ENCODE measurements at places on chromosomes 7 and 10. TPM values are rescaled to one million over a fixed set of nuclear protein-coding genes. Genes with fewer than 3 reads are reported as not detected.

Gene RGR
- not detected for total RNA-seq

Gene VSTM2A
- not detected for total RNA-seq

Gene LGI1
- not detected for total RNA-seq

Gene ZNF22
- total RNA-seq, result 15.1 TPM

Gene PLAU
- 13.0 TPM for total RNA-seq

Gene PON2
- total RNA-seq, result 97.1 TPM

Gene CUZD1
- 2.7 TPM for total RNA-seq

Gene ABCB4
- total RNA-seq, result 1.6 TPM

Gene MYO1G
- 4.5 TPM for total RNA-seq

Gene TMEM178B
- total RNA-seq, result 1.6 TPM

Gene GBX1
- not detected for total RNA-seq

Gene LBX1
- not detected for total RNA-seq

Gene ELFN1
- 2.1 TPM for total RNA-seq

Gene EPHB6
- 299 TPM for total RNA-seq

Gene LMOD2
- total RNA-seq, result not detected

Gene GIMAP5
- total RNA-seq, result 9.3 TPM

Gene GDF2
- not detected for total RNA-seq

Gene GPR158
- total RNA-seq, result 0.18 TPM

Gene KAT6B
- 47.6 TPM for total RNA-seq

DNA sequence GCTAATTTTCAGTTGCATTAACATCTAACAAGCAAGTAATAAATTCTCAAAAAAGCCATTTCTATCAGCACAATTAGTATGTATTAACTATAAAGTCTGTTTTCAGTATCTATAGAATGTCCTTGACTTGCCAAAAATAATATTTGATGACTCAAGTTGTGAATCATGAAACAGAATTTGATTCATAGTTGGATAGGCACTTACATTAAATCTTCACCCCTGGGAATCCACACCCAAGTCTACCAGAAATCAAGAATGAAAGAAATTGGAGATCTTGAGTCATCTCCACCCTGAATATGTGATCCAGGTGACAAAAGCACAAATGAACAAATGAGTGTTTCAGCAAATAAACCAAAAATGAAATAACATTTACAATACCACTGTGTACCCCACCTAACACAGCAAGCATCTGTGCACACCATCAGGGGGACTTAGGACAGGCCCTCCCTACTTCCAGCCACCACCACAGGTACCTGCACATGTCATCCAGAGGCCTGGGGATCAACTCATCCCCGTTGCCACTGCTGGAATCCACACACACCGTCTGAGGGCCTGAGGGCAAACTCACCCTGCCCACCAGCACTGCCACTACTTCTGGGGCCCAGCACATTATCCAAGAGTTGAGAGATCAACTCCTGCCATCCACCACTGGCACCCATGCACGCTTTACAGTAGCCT lies 160.1 kb downstream of the MTERF1 start:
- no peak for DNase-seq

- DNase-seq, result no peak
These were observed 746.9 kb downstream of the SORCS3 start for GRCh38 chr10:105387971-105388370.

- DNase-seq, result no peak
These were observed 23.8 kb downstream of the ELN start for GRCh38 chr7:74051629-74052410.

DNA sequence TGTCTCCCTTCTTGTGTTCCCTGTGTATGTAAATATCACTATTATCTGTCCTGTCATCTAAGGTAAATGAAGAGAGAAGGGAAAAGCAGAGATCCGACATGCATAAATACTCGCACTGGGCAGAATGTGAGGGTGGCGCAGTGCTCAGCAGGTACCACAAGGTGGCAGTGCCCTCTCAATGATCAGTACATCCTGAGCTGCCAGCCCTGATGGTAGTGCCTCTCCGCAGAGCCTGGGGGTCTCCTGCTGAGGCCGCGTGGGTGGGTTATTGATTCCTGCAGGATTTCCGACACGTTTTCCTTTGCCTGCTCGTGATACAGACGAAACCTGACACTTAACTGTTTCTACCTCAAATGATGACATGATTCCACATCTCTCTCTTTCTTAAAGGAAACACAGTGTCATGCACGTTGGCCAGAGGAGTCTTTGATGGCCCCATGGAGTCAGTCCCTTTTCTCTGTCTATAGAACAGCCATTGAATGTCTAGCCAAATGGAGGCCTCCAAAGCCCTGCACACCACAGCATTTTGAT lies 19.8 kb downstream of the RGR start:
- no peak for DNase-seq

DNA sequence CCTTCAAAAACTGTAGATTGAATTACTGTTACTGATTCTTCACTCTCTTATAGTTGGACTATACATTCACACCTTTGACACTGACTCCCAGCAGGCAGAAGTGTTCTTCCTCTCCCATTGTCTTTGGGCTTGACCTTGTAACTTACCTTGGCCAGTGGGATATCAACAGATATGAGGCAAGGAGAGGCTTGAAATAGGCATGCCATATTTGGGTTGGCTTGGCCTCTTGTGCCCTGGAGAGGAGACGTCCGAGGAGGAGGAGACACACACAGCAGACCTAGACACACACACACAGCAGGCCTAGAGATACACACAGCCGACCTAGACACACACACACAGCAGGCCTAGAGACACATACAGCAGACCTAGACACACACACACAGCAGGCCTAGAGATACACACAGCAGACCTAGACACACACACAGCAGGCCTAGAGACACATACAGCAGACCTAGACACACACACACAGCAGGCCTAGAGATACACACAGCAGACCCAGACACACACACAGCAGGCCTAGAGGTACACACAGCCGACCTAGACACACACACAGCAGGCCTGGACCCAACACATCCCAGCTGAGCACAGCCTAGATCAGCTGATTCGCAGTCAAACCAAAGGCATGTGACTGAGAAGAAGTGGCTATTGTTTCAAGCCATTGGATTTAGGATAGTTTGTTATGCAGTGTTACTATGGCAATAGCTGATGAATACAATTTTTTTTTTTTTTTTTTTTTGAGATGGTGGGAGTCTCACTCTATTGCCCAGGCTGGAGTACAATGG lies 12.5 kb upstream of the GNA12 start:
- DNase-seq, result no peak

- DNase-seq, result no peak
These were observed 181.0 kb downstream of the COBL start for GRCh38 chr7:51135576-51135975.

- no peak for DNase-seq
These were observed 185.8 kb downstream of the PTEN start for GRCh38 chr10:88049204-88049603.

- no peak for DNase-seq
These were observed 171.4 kb downstream of the SFMBT2 start for GRCh38 chr10:7239312-7239985.

DNA sequence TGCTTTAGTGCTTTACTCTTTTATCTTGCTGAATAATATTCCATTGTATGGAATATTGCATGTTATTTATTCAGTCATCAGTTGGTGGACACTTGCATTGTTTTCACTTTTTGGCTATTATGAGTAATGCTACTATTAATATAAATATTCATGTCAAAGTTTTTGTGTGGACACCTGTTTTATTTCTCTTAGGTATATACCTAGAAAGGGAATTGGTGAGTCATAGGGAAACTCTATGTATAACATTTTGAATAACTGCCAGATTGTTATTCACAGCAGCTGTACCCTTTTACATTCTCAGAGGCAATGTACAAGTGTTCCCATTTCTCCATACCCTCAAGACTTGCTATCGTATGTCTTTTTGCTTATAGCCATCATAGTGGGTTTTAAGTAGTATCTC lies 268.7 kb downstream of the SEMA3A start:
- DNase-seq, result no peak

DNA sequence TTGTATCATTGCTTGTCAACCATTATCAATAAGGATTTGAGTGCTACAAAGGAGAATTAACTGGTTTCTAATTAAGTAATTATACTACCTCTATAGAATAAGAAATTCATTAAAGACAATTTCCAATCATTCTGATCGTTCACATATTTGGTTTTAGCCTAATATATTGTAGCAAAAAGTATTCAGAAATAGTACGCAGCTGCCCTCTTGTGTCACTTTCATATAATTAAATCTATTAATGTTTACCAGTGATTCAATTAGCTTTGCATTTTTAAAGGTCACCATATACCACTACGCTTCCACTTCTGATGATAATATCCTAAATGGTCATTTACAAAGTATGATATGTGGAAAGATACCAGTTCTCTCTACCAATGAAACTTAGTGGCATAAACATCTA lies 128.3 kb downstream of the NEBL start:
- DNase-seq, result no peak

DNA sequence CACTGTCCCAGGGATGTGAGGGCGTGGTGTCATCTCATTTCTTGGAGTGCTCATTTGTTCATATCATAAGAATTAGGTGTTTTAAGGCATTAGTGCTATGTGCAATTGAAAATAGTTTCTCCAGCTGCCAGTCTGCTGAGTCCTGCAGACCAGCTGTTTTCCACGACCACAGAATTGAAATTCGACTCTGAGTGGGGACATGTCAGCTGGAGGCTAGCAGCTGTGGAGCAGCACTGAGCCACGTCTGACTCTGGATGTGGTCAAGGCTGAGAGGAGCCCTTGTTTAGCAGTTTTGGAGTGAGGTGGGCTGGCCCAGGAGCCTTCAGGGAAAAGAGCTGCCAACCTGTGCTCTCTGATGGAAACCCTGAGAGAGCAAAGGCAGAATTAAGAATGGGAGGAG lies 156.3 kb upstream of the GRB10 start:
- DNase-seq, result no peak

GRCh38 chr7:41383596-41383995 lies 319.3 kb downstream of the INHBA start:
- no peak for DNase-seq

- DNase-seq, result no peak
These were observed 15.8 kb upstream of the DNMBP start for GRCh38 chr10:100025576-100025975.

DNA sequence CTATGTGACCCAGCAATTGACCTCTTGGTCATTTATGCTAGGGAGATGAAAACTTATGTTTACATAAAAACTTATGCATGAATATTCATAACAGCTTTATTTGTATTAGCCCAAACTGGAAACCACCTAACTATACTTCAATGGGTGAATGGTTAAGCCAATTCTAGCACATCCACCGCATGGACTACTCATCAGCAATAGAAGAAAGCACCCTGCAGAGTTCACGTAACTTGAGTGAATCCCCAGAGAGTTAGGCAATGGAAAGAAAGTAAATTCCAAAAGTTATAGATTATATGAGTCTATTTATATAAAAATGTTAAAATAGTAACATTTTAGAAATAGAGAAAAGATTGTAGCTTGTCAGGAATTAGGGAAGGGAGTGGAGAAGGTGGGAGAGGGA lies 60.2 kb upstream of the NRG3 start:
- DNase-seq, result no peak

- DNase-seq, result no peak
These were observed 73.1 kb downstream of the MDH2 start for GRCh38 chr7:76121044-76121443.

DNA sequence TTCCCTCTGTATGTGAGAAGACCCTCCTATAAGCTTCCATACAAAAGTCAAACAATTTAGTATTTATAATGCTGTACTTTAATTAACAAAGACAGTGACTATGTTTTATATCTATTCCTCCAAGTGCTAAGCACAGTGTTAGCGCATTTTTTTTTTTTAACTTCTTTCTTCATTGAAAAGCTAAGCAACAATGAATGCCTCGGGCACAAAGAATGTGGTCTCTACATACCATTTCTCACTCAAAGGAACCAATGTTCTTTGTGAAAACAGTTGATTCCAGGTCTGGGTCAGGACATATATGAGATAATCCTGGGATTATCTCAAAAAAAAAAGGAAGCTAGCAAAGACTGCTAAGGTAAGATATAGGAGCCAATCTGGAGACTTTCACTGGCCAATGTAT lies 26.2 kb upstream of the REEP3 start:
- no peak for DNase-seq

GRCh38 chr10:96427291-96427690 lies 68.5 kb upstream of the OPALIN start:
- no peak for DNase-seq

GRCh38 chr7:121195874-121196273 lies 132.9 kb upstream of the WNT16 start:
- DNase-seq, result no peak

GRCh38 chr10:50503661-50504320 lies 120.0 kb downstream of the SGMS1 start:
- DNase-seq, result no peak

- no peak for DNase-seq
These were observed 461.4 kb downstream of the GRM8 start for GRCh38 chr7:126791306-126791705.

DNA sequence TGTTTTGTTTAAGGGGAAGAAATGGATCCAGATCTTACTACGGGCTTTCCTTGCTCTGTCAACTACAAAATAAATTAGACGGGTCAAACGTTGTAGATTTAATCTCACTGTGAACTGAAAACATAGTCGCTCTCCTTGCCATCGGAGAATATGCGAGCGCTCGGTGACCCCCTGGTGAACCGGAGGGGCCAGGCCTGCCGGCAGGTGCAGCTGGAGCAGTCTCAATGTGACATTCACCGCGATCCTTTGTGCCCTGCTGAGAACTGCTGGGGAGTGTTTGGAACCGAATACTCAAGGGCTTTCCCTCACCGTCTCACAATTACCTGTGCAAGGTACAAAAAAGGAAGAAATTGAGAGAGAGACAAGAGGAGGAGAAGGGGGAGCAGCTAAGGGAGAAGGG lies 174.1 kb upstream of the GPR26 start:
- DNase-seq, result no peak

DNA sequence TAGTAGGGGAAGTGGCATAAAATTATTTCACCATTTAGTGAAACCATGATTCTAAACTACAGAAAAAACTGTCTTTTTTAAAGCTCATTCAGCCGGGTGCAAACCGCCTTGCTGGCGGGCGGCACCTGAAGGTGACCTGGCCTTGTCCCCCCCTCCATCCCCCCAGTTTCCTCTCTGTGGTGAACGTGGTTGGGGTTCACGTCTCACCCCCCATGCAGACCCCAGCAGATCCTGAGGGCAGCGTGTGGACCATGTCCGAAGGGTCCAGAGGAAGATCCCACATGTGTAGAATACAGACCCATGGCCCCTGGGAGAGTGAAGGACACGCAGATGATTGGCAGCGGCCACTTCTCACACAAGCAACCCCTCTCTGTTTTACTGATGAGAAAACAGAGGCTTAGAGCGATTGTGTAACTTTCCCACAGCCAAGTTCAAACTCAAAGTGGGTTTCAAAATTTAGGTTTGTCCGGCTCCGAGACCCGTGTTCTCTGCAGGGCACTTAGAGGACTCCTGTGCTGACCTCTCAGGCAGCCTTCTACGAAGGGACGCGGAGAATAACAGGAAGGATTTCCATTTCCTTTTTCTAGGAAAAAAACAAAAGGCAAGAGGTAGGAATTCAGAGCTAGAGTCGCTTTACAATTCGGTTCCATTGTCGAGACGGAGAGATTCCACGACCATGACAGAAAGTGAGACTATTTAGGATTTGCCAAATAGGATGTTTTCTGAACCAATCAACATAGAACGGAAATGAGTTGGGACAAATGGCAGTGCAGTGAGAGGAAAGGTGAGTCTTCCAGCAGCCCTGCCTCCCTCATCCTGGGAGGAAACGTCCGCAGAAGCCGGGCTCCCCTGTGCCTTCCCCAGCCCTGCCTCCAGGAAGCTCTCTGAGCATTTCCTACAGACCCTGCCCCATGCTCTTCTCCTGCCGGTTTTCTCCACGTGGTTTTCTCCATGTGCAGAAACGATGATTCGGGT lies 67.6 kb upstream of the PITRM1 start:
- DNase-seq, result no peak

- DNase-seq, result no peak
These were observed 872.4 kb downstream of the LRMDA start for GRCh38 chr10:76303682-76304316.

GRCh38 chr10:3180355-3181025 lies 7.9 kb upstream of the PITRM1 start:
- no peak for DNase-seq

Data from suprapubic skin (tissue), 4 donors.